ENCODE measurements at places on chromosomes 7 and 10.
A peak's percentile ranks its signal among the peaks of the same experiment; 100 is the strongest.

- DNase-seq = peak; percentile 88
Measured at GRCh38 chr7:100158229-100159098, at the start of gene TRAPPC14. TRAPPC14 (minus strand) TSS chr7:100158723; CDS start chr7:100158499, 224 bp downstream.

DNA sequence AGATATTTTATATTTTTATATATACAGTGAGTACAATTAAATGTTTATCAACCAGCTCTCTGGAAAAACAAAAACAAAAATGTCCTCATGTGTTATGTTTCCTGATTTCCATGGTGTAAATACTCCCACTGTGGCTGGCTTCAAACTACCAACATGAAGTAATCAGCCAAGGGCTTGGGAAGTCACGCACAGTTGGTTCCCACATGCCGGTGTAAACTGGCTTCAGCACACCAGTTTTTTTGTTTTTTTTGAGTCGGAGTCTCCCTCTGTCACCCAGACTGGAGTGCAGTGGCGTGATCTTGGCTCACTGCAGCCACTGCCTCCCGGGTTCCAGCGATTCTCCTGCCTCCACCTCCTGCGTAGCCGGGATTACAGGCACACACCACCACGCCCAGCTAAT is 11.8 kb downstream of the OSBPL3 start:
- no peak for DNase-seq

- DNase-seq = no peak
Measured at GRCh38 chr10:11746883-11747539, 4.8 kb downstream of the ECHDC3 start.

- DNase-seq = no peak
Measured at GRCh38 chr7:134832367-134832766, 52.9 kb downstream of the CALD1 start.

DNA sequence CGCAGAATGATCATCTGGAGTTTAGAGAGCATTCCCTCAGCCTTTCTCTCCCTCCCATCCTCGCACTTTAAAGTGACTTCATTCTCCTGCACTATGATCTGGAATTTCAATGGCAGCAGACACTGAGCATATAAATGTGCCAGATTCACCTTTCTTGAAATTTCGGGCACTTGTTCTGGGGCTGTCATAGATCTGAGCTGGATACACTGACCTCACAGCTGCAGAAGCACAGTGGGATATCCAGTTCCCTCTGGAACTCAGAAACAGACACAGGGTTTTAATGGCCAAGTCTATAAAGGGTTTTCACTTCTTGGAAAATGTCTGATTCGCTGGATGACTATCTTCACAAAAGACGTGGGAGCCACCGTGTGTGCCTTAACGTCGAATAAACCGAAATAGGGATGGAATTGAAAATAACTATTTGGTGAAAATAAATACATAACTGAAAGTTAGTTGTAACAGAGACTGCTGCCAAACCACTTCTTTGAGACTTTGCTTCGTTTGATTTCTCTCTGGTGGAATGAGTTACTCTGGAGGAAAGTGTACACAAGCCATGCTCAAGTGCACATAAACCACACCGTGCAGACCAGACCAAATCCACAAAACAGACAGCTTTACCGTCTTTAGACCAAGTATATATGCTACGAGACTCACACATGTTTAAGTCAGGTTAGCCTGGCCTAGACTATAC is 126.1 kb downstream of the SVIL start:
- DNase-seq = no peak

DNA sequence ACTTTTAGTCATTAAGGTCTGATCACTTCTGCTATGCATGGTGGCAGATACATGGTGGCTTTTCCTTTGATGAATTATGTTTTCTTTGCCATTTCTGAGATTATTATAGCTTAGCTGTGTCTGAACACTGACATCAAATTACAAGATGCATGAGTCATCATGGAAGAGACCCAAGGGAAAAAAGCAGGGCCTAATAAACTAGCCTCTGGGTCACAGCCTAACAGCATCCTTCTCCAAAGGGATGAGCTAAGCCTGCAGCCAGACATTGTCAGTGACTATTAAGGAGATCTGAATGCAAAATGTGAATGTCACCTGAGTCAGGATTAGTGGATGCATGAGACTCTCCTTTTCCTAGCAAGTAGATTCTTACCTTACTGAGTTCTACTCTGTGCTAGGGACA is 19.1 kb upstream of the OGDHL start:
- DNase-seq = no peak

GRCh38 chr10:20682782-20683181 is 214.3 kb downstream of the NEBL start:
- no peak for DNase-seq

GRCh38 chr10:20299034-20299736 is 483.0 kb downstream of the PLXDC2 start:
- no peak for DNase-seq

- no peak for DNase-seq
Measured at GRCh38 chr10:95626500-95626899, 30.0 kb downstream of the ALDH18A1 start.

GRCh38 chr10:70162892-70163201 is 7.5 kb downstream of the SAR1A start:
- DNase-seq = no peak

DNA sequence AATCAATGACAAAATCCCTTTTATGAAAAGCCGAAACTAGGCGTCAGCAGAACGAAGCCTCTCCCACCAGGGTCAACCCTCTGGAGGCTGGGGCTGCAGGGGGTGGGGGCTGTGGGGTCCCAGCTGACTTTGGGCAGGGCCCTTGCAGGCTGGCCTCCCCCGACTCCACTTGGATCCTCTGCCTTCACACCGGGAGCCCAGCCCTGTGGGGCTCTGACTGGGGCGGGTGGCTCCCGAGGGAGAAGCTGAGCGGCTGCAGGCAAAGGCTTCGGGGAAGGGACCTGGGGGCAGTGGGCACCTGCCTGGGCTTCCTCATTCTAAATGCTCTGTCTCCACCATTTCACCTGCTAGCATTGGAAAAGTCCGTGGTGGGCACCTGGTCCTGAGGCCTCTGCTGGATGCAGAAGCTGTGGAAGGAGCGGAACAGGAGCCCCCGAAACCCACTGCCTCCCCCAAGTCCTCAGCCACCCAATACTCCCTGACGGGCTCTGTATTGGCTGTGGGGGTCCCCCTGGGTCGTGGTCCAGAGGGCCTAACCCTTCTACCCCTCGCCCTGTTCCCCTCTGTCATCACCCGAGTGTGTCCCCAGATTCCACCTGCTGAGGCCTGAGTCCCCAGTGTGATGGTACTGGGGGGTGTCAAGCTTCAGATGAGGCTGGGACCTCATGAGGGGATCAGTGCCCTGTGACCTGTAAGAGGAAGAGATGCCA is 108.6 kb downstream of the DNAJB6 start:
- DNase-seq = no peak

DNA sequence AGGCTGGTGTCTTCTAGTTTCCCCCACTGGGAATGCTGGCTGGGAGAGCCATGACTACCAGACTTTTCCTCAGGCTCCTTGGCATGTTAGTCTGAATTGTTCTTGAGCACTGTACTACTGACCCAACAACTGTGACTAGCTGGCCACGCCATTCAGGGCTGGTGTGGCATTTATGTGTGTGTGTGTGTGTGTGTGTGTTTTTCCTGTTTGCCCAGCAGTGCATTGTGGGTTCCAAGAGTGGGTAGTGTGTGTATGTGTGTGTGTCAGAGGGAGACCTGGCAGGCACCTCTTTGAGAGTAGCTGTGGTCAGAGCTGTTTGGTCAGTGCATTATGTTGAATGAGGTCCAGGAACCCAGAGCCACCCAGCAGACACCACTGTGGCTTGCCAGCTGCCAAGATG is 9.2 kb downstream of the PCBD1 start:
- no peak for DNase-seq

DNA sequence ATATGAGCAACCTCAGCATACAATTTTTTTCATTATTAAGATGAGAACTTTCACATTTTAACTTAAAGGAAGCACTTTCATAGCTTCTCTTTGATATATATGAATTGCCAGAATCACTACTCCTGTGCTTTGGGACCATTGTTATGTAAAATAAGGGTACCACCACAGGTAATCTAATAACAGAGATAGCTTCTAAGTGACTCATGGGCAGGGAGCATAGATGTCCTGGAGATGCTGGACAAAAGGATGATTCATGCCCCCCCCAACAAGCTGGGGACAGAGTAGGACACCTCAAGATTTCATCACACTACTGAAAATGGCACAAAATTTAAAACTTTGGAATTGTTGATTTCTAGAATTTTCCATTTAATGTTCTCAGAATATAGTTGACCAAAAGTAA is 641.1 kb downstream of the PCDH15 start:
- DNase-seq = no peak

DNA sequence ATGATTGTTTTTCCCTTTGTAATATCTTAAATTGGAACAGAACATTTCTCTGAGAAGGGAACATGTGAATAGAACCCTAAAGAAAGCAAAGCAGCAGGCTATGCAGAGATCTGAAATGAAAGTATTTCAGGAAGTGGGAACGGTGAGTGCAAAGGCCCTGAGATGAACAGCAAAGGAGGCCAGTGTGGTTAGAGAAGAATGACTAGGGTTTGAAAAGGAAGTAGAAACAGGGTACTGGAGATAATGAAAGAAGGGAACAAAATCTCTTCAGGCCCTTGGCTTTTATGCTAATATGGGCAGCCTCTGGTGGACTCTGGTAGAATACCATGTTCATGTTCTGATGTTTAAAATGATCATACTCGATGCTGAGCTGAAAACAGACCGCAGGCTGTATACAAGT is 22.2 kb downstream of the ARHGAP21 start:
- no peak for DNase-seq

DNA sequence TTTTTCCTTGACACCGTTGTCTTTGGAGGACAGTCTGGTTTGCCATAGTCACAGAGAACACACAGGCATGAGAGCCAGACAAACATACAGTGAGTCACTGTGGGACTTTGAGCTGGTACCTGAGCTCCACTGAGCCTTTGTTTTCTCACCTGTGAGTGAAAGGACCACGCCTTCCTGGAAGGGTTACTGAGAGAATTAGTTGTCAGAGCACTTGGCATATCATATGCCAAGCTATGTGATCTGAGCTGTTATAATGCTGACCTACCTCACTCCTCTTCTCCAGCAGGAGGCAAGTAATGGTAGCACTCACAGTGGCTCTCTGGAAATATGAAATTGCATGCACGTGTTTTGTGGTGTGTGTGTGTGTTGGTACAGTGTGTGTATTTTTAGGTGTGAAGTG is 59.7 kb downstream of the CXCL12 start:
- no peak for DNase-seq

- DNase-seq = no peak
Measured at GRCh38 chr10:76080991-76081390, 649.6 kb downstream of the LRMDA start.

GRCh38 chr10:17606547-17607040 is 10.6 kb downstream of the HACD1 start:
- DNase-seq = no peak

DNA sequence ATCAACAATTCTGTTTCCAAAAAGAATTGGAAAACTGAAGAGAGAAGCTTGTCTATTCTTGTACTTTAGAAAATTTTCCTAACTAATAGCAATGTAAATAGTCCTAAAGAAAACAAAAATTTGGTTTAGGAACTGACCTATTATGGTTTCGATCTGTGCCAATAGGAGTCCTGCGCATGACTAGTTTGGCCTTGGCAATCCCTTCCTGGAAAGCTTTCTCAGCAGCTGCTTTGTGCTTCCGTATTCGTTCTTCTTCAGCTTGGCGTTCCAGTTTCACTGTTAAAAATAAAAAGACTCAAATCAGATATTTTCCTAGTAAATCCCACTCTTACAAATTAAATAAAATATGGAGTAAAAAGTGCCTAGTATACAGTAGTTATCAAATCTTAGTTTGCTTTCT is 36.6 kb downstream of the FZD9 start:
- DNase-seq = no peak

- DNase-seq = peak; percentile 72
Measured at GRCh38 chr10:103649654-103650423, 156.3 kb downstream of the NEURL1 start.

- DNase-seq = peak; percentile 8
Measured at GRCh38 chr10:85642421-85643170, 724.0 kb downstream of the GRID1 start.

DNA sequence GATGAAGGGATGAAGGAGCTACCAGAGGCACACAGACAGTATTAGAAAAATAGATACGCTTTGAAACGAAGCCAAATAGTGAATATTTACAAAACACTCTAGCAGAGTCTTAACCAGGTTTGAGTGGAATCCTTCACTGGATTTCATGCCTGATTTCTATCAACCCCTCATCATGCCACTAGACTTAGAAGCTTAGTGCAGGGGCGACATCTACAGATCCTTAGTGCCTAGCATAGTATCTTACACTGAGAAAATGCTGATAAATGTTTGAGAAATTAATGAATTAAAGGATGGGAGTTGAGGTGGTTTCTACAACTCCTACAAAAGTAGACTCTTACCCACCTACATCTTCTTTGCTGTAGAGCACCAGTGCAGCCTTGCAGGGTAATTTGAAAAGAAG is 54.7 kb upstream of the CCNJ start:
- DNase-seq = no peak

DNA sequence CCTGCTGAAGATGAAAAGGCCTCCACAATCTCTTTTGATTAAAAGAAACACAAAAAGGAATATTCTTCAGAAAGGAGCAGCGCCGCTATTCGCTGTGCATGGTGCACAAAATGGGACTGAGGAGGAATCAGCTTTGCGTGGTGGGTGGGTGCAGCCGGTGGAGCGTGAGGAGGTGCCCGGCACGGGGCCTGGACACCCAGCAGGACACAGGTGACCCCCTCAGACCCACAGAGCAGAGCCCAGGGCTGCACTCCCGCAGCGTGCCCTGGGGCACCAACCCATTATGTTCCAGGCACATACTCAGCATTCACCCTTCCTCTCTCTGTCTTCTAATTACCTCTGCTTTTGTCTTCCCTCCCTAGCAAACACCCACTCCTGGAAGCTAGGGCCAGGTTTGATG is 238.0 kb upstream of the PPP2R2D start:
- DNase-seq = no peak

- DNase-seq = no peak
Measured at GRCh38 chr7:35019801-35020200, 17.5 kb downstream of the DPY19L1 start.

DNA sequence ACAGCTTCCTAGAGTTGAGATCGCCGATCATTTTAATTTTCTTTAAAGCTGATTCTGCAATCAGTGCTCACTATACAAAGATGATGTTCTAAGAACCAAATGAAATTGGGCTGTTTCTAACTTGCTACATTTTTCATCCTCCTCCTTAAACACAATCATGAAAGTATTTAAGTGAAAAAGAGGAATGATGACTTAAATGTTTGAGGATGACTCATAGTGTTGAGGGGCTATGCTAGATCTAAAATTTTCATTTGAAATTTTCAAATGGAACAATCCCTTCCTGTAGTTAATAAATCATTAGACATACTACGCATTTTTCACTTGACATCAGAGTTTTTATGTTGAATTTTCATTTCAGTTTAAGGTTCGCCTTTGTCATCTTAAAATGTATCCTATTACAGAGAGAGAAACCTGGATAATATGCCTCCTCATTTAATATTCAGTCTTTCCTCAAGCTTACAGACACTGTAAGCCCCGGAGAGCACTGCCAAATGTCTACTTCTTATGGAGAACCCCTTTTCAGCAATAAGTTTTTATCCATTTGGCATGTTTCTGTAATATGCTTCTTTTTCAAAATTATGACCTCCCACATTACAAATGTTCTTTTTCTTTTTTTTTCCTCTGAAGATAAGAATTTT is 499.6 kb downstream of the MAGI2 start:
- DNase-seq = no peak
